ENCODE measurements at places on chromosomes 12 and 14.

DNA sequence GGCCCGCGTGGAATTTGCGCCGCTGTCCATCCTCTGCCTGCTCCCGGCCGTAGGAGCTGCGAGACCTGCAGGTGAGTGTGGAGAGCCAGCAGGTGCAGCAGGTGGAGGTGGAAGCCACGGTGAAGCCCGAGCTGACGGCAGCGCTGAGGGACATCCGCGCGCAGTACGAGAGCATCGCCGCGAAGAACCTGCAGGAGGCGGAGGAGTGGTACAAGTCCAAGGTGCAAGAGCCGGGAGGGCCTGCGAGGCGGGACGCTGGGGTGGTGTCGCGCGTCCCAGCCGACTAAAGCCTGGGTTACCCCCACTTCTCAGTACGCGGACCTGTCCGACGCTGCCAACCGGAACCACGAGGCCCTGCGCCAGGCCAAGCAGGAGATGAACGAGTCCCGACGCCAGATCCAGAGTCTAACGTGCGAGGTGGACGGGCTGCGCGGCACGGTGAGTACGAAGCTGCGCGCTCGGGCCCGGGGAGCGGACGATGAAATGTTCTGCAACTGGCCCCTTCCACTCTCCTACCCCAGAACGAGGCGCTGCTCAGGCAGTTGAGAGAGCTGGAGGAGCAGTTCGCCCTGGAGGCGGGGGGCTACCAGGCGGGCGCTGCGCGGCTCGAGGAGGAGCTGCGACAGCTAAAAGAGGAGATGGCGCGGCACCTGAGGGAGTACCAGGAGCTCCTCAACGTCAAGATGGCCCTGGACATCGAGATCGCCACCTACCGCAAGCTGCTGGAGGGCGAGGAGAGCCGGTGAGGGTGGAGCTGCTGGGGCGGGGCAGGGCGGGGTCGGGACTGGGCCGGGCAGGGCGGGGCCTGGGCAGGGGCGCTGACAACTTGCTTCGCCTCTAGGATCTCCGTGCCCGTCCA lies 2.1 kb downstream of the PRPH start:
- no peak for DNase-seq

DNA sequence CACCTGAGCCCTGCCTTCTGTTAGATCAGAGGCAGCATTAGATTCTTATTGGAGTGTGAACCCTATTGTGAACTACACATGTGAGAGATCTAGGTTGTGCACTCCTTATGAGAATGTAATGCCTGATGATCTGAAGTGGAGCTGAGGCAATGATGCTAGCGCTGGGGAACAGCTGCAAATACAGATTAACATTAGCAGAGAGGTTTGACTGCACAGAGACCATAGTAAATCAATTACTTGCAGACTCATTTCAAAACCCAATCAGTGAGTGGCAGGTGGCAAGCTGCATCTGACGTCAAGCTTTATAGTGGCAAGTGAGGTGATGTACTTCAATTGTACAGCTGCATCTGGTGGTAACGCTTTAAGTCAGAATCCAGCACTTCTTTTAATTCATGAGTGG lies 141.6 kb downstream of the GPHN start:
- no peak for DNase-seq

- no peak for DNase-seq
These were observed 138.1 kb upstream of the C14orf180 start for GRCh38 chr14:104441275-104442106.

GRCh38 chr12:113222730-113223531 lies 1.7 kb downstream of the TPCN1 start:
- no peak for DNase-seq

GRCh38 chr12:79775355-79776027 lies 84.7 kb upstream of the PAWR start:
- DNase-seq: no peak

DNA sequence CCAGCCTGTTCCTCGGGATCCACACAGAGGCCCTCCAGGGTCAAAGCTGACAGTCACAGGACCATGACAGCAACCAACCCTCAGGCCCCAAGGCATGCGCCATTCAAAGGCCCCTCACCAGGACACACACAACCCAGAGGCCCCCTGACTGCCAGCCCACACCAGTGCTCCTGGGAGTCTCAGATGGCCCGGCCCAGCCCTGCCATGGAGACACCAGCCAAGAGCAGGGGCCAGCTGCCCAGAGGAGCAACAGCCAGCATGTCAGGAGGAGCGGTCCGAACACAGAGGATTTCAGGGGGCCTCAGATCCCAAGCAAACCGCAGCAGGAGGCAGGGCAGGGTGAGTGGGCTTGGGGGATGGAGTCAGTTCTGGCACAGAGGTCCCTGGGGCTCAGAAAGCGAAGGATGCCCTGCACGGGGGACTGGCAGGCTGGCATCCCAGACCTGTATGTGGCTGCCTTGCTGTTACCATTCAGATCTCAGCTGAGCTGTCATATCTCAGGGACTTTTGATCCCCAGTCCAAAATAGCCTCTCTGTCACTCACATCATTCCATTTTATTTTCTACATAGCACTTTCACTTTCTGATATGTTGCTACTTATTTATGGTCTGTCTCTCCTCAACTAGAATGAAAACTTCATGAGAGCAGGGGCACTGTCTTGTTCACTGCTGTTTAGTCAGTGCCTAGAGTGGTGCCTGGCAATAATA lies 4.8 kb downstream of the TMEM229B start:
- no peak for DNase-seq

- no peak for DNase-seq
These were observed 159.0 kb downstream of the PTPN11 start for GRCh38 chr12:112577473-112578329.

DNA sequence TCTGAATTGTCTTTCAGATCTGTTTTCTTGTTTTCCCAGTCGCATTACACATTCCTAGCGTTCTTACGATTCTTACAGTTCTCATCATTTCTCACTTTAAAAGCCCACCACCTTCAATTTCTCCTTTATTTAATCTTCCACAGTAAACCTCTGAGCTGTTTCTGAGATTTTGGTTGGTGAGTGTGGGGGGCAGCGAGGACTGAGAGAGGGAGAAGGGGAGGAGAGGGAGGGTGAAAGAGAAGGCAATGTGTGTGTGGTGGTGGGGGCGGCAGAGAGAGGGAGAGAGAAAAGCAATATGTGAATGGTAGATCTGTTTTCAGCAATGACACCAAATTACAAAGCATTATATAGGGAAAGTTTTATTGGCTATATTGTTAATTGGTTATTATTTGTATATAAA lies 282.6 kb downstream of the SOX5 start:
- DNase-seq: no peak

DNA sequence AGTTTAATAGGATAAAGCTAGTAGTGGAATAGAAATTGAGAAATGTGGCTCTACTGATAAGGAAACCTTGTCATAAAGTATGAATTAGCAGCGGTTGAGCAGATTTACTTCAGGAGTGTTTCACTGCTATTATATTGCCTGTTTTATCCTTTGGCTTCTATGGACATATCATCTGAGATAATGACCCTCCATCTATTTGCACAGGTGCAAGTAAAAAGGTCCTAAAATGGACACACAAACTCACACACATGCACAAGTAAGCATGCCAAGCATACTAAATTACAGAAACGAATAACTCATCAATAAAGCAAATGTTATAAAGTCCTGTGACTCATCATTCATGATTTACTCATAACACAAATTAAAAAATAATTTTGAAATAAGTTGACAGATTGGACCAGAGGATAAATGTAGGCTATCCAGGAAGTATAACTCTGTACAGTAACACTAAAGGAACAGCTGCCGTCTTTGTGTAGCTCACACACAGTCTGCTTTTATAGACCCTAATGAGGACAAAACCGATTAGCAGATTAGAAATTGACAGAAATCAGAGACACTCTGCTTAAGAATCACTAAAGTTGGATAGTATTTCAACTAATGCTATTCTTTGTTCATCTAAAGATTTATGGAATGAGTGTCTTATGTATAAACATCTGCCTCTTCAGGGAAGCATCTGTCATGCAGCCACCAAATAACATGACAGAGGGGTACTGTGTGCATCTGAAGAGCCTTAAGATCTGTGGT lies 73.9 kb downstream of the SYT1 start:
- DNase-seq: no peak

DNA sequence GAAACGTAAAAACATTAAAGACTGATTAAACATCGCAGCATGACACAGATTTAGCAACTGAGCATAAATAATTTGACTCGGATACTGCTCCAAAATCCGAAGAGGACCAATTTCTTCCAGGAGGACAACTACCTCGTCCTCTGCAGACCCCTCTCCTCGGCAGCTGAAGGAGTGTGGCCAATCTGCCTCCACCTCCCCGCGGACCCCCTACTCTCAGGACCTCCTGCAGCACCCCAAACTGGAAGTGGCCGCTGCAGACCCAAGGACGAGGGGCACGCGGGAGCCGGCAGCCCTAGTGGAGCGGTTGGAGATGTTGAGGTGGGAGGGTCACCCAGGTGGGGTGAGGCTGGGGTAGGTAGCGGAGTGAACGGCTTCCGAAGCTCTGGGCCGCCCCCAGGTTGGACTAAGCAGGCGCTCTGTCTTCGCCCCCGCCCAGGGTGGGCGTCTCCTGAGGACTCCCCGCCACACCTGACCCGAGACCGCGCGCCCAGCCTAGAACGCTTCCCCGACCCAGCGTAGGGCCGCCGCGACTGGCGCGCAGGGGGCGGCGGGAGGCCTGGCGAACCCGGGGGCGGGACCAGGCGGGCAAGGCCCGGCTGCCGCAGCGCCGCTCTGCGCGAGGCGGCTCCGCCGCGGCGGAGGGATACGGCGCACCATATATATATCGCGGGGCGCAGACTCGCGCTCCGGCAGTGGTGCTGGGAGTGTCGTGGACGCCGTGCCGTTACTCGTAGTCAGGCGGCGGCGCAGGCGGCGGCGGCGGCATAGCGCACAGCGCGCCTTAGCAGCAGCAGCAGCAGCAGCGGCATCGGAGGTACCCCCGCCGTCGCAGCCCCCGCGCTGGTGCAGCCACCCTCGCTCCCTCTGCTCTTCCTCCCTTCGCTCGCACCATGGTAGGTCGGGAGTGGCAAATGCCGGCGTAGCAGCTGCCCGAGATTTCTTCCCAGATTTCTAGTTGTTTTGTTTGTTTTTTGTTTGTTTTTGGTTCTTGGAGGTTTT lies at the start of gene CALM1:
CALM1 (plus strand) TSS at position 689 of the 999 bp plus-strand sequence; CDS start at position 891, 202 bp downstream.
- peak; percentile 93 for DNase-seq

- DNase-seq: no peak
These were observed 49.9 kb downstream of the FOXA1 start for GRCh38 chr14:37545174-37545573.

GRCh38 chr14:100537446-100538350 lies 49.5 kb downstream of the BEGAIN start:
- DNase-seq: no peak

DNA sequence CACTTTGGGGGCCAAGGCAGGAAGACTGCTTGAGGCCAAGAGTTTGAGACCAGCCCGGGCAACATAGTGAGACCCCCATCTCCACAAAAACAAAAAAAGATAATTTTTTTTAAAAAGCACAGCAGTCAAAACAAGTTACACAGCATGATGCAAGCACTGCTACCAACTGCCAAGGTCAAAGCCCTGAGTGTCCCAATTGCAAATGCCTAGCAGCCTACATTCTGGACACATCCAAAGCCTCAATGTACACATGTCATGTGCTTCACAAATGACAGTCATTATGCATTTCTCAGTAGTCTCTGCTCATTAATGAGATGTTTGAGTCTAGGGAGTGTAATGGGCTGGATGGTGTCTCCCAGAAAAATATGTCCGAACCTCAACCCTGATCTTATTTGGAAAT lies 113.7 kb upstream of the CCND2 start:
- no peak for DNase-seq

All from stimulated activated CD4-positive, alpha-beta T cell treated with anti-CD3 and anti-CD28 coated beads, TNF-alpha, amount 100 ng/mL, for 24 hours (primary cell).